ENCODE measurements at places on chromosomes 13 and 19.

- DNase-seq: no peak
Observed at GRCh38 chr13:112877976-112878955, 90.7 kb upstream of the MCF2L start.

GRCh38 chr19:45186509-45187334, 8.1 kb downstream of the BLOC1S3 start:
- DNase-seq: no peak

DNA sequence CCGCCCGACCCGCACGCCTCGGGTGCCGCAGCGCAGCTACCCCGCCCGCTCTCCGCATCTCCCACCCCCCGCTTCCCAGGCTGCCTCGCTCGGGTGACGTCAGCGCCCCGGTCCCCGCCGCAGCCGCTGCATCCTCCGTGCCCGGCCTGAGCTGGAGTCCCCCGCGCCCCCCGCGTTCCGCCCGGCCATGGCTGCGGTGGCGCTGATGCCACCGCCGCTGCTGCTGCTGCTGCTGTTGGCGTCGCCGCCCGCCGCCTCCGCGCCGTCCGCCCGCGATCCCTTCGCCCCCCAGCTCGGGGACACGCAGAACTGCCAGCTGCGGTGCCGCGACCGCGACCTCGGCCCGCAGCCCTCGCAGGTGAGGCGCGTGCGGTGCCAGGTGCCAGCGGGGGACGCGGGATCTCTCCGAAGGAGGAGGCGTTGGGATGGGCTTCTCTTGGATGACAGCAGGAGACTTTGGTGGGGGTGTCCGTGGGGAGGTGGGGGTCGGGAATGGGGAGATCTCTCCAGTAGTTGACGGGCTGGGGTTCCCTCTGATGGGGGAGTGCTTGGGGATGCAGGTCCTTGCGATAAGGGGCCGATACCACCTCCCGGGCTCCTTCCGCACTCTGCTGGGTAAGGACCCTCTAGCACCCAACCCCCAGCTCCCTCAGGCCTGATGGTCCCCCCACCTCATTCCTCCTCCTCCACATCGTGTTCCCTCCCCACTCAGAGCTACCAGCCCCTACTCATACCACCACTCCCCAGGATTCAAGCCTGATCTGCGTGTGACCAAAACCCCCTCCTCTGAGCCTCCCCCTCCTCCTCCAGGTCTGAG, at the start of gene TMEM59L:
Gene TMEM59L (plus strand): TSS at position 99 of the 817 bp plus-strand sequence. CDS start 89 bp downstream, at position 188.
- no peak for DNase-seq

DNA sequence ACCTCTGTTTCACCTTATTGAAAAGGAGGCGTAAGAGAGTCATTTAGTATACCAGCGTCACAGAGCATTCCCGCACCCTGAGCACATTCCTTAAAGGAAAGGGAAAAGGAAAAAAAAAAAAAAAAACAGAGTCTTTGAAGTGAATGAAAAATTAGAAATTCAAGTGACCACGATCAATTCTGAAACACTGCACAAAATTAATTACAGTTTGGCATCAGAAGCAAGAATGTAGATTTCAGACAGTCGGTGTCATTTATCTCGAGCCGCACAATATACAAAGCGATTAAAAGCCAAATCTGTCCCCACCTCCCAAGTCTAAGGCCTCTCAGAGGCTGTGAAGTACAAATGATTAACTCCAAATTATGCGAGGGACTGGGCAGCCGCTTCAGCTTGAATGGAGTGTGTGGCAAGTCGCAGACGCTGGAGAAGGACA, 173.7 kb upstream of the ZNF507 start:
- no peak for DNase-seq

GRCh38 chr19:958967-959855, 24.9 kb upstream of the WDR18 start:
- no peak for DNase-seq

GRCh38 chr19:4525563-4526002, 7.3 kb upstream of the PLIN4 start:
- no peak for DNase-seq

- no peak for DNase-seq
Observed at GRCh38 chr13:99053636-99054233, 75.9 kb upstream of the DOCK9 start.

GRCh38 chr19:7460562-7460966, 28.3 kb downstream of the PEX11G start:
- DNase-seq: no peak

DNA sequence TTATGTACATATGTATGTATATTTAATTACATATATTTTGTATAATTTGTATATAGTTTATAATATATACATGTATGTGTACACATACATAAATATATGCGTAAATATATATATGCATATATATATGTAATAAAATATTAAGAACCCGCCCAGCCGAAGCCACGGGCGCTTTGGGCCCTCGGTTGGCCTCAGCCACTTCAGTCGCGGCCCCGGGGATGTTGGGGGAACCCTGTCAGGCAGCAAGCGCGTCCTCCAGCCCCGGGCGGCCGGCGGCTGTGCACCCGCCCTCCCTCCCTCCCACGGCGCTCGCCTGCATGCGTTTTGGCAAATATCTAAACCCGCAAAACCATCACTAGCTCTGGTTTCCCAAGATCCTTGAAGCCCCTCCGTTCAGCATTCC, 7.9 kb upstream of the ZNF606 start:
- DNase-seq: no peak

- DNase-seq: no peak
Observed at GRCh38 chr13:73683746-73684145, 450.5 kb downstream of the KLF12 start.

- peak; percentile 63 for DNase-seq
Observed at GRCh38 chr19:44657211-44657921, 13.7 kb downstream of the PVR start.

DNA sequence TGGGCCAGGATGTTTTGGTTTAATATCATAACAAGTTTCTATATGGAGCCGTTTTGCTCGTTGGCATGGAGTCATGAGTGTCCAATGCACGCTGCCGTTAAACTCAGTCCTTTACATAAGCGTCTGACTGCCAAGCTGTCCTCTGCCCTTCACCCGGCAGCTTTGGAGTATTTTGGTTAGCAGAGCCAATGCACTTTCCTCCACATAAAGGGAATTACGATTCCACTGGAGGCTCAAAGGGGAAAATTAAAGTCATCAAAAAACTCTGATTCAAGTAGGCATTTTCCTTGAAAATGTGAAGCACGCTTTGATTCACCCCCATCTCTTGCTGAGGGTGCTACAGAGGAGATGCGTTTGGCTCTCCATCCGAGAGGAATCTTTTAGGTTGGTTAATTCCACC, 144.4 kb upstream of the ARGLU1 start:
- DNase-seq: no peak

DNA sequence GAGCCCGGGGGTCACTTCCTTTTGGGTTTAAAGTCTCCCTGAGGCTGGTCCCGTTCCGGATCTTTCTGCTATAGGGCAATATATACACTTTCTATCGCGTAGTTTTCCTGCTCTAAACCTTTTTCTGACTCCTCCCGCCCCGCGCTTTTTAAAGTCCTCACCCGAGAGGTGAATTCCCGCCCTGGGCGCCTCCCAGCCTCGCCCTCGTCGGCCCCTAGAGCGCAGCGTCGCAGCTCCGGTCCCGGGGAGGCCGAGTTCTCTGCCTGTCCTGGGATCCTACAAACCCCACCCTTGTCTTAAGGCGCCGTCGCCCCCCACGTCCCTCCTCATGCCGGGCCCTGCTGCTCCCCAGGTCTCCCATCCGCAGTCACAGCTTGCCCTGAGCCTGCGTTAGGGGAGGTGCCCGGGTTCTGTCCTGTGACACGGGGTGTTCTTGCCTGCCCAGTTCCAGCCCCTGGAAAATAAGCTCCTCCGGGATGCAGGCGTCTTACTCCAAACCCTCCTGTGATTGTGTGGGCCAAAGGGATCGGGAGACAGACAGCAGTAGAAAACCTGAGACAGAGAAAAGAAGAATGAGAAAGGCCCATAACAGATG, 491 bp downstream of the ZNF525 start:
- no peak for DNase-seq

GRCh38 chr19:681029-682019, 5.1 kb downstream of the FSTL3 start:
- peak; percentile 88 for DNase-seq

DNA sequence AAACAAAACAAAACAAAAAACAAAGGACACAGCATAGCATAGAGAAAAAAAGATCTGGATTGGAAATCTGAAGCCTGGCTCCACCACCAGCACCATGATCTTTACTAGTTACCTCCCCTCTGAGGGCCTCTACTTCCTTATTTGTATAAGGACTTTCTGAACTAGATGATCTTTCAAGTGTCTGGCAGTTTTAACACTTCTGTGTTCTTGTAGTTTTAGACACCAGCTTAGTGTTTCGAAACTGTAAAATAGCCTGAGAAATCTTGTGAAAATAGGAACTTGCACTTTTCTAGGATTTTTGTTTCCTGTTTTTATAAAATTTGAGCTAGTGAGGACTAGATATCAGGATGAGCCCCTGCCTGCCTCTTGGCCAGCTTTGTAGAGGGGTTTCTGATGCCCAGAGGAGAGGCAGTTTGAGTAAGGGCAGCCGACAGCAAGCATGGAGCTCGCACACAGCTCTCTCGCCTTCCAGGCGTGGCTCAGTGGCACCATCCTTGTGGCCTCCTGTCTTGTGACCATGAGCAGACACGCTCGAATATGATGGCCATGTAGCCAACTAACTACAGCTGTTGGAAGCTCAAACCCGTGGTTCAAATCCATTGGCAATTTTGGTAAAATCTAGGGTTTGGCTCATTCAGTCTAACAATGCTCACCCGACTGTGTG, 319.0 kb downstream of the KCNRG start:
- no peak for DNase-seq

DNA sequence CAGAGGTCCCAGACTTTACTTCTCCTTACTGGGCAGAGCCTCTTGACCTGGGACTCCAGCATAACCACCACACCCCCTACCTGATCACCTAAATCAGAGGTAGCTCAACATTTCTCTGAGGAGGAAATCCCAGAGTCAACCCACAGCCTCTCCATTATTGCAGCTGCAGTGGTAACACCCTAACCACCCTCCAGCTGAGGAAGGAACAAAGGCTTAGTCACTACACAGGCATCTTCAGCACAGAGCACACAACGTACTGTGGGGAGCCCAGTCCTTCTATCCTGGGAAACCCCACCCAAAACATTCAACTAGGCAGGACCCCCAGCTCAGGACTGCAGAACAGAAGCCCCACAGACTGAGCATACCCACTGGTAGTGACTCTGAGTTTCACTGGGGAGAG, 824.7 kb upstream of the SLITRK5 start:
- no peak for DNase-seq

DNA sequence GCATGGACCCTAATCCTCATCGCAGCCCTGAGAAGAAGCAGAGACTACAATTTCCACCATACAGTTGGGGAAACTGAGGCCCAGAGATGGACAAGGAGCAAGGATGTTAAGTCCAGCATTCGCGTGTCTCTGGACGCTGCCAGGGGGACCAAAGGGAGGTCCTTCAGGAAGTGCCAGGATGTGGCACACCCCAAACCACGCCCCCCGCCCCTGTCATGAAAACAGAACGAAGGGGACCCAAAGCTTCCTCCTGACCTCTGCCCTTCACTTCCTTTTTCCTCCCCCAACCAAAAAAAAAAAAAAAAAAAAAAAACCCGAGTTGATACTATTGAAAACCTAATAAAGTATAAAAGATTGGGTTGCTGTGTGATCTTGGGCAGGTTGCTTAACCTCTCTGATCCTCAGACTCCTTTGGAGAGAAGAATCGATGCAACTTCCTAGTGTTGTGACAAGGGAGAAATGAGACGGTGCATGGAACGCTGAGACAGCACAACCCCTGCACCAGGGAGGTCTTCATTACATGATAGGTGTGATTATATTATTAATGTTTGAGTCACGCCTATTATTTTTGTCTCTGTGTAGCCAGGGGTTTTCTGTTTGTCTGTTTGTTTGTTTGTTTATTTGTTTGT, 2.7 kb upstream of the ZBTB7A start:
- DNase-seq: no peak

DNA sequence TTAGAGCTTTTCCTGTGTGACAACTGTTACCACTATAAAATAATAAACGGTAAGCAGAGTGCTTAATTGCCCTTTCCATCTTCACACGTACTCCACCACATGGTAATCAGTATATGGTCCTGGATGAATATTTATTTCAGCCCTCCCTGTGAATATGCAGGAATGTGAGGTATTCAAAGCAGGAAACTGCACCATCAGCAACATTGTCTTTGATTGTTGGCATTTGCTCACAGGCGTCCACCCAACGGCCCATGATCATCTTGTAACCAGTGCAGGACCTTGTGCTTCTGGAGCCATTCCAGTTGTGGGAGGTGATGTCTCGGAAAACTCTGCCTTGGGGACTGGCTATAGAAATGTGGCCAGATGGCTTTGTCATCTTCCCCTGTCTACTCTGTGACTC, 132.6 kb downstream of the COG6 start:
- no peak for DNase-seq

GRCh38 chr19:10315335-10316214, at the start of gene FDX2:
Gene FDX2, minus strand, starts transcription at chr19:10316015. Its CDS starts 19 bp downstream, at chr19:10315996.
- peak; percentile 70 for DNase-seq

DNA sequence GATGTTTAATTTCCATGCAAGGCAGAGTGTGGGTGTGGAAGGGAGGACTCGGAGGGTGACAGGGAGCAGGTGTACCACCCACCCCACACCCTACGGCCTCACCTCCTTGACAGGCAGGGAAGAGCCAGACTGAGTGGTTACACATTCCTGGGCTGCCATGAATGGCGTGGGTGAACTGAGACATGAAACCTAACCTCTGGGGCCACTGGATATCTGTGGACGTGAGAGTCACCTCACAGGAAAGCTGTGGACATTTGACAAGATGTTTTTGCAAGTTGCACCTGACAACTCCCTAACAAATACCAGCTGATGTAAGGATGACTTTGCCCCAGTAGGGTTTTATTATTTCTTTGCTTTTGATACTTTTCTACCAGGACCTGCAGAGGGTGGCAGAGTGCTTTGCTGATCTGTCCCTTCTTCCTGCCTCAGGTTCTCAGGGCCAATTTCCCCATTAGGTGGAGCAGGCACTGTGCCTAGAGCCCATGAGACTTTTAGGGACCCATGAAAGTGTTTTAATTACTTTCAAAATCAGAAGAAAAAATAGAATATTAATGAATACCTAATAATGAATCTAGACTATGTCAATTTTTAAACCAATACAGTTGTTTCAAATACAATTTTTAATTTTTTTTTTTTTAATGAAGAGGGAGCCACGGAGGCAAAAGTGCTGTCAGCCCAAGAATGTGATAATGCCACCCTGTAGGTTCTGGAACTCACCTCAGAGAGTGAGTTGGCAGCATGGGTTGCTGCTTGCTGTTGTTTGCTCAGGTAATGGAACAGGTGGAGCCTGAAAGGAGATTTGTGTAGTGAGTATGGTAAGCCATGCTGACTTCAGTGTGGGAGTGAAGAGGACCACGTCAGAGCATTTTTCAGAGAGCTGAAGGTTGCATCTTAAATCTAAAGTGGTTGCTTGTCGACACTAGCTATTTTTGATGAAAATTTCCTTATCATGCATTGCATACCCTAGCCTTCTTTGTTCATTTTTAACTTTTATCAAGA, 58.0 kb upstream of the CYSLTR2 start:
- DNase-seq: no peak

DNA sequence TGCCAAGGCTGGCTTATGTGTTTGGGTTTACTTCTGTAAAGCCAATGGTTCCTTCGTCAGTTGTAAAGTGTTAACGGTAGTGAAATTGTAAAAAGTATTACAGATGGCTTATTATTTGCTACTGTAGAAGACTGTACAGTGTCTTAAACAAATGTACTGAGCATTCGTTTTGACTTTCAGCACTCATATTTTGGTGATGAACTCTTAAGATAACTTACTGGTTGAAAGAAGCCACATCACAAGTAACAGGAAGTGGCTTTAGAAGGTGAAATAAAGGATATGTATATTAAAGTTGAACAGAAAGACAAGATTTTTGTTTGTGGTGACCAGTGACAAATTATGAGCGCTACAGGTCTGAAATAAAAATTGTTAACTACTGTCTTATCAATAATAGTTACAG, 64.2 kb downstream of the URI1 start:
- no peak for DNase-seq

- DNase-seq: no peak
Observed at GRCh38 chr19:8515317-8515716, 1.4 kb upstream of the ZNF414 start.
